ENCODE measurements at places on chromosomes 13 and 19. TPM values are rescaled to one million over a fixed set of nuclear protein-coding genes. Genes with fewer than 3 reads are reported as not detected.

The ZNF729 gene
- not detected for total RNA-seq

The NLRP4 gene
- total RNA-seq, result not detected

The ZNF98 gene
- not detected for total RNA-seq

The MAP4K1 gene
- total RNA-seq, result 2.6 TPM

Data from colonic mucosa (tissue), 4 donors.